ENCODE measurements at places on chromosomes 12 and 14.
A peak's percentile ranks its signal among the peaks of the same experiment; 100 is the strongest.

- DNase-seq = peak; percentile 26
These were observed 1.5 kb downstream of the LGR5 start for GRCh38 chr12:71440763-71441748.

GRCh38 chr12:85836197-85837090, at the start of gene RASSF9:
Gene RASSF9, minus strand, starts transcription at chr12:85836409. Its CDS starts 208 bp downstream, at chr12:85836201.
- DNase-seq = no peak

GRCh38 chr12:15631007-15631715, 158.0 kb downstream of the EPS8 start:
- DNase-seq = no peak

- no peak for DNase-seq
These were observed 1.3 kb upstream of the JDP2 start for GRCh38 chr14:75426332-75427125.

GRCh38 chr12:71749666-71750065, 5.0 kb upstream of the RAB21 start:
- DNase-seq = no peak

All from nephron progenitor cell (in vitro differentiated cells).